ENCODE measurements at places on chromosomes 7 and 10.

DNA sequence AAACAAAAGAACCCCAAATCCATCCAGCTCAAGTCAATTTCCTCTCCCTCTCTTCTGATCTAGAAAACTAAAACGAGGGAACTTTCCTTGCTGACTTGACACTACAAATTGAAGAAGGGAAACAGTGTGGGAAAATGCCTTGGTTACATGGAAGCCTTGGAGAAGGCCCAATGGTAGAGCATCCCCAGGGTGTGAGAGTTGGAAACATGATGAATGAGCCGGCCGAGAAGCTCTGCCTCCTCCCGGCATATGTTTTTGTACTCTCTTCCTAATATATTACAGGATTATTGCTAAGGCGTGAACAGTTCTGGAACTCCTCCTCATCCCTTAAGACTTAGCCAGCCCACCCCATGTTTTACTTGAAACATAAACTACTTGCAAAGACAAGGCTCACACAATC lies 618.2 kb upstream of the MGMT start:
- no peak for DNase-seq

DNA sequence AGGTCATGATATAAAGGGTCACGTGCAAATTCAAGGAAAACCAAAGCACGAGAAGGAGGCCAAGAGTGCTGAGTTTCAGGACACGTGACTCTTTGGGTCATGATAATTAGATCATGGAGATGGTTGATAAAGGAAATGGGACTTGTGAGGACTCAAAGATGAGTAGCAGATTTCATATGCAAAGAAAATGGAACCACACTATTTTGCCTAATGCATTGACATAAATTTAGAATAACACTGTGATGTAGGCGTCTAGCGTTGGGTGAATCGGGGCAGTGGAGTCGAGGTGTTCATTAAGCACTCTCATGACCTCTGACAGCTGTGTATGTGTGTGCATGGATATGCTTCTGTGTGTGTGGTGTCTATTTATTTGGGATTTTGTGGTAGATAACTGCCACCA lies 1025.6 kb upstream of the LRRTM3 start:
- no peak for DNase-seq

GRCh38 chr10:102776779-102777456 lies 33.2 kb downstream of the WBP1L start:
- no peak for DNase-seq

DNA sequence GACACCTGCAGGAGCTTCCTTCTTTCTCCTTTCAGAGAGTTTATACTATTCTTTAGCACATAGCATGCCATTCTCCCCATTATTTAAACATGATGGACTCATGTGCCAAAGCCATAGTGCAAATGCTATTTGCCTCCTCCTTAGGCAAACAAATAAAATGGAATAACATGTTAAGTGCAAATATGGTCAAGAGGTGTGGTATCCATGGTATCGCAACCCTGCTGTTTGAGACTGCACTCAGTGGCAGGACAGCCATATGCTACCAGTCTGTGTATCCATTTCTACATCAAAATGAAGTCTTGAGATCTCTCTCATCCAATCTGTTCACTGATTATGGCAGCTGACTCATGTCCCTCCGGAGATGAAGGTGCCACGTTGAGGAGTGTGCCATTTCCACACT lies 22.8 kb downstream of the HEPACAM2 start:
- DNase-seq = no peak

DNA sequence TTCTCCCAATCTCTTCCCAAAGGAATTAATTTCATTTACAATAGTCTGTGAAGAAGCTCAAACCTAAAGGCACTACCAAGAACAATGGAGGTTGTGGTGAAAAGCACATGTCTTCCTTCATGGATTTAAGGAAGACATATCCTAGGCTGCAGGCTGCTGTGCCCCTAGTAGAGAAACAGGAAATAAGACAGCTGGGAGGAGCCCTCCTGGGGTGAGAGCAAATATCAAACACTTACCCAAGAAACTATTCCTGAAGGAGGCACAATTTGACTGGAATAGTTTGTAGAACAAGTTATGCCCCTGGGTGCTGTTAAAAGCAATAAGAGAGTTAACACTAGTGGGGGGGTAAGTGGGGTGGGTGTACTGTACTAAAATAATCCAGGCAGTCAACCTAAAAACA lies 30.1 kb downstream of the PDZD8 start:
- no peak for DNase-seq

DNA sequence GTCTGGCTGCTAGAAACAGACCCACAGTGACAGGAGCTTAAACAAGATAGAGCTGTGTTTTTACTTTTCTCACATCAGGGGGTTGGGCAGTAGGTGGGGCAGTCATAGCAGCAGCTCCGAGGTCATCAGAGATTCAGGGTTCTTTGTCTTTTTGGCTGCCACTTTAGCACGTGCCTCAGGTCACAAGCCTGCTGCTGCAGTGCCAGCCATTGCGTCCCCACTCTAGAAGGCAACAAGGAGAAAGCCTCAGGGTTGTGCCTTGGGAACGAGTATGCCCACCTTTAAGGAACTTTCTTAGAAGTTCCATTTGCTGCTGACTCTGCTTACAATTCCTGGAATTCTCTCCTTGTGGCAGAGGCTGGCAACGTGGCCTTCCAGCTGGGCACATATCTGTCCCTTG lies 660.7 kb upstream of the FOXK1 start:
- no peak for DNase-seq

DNA sequence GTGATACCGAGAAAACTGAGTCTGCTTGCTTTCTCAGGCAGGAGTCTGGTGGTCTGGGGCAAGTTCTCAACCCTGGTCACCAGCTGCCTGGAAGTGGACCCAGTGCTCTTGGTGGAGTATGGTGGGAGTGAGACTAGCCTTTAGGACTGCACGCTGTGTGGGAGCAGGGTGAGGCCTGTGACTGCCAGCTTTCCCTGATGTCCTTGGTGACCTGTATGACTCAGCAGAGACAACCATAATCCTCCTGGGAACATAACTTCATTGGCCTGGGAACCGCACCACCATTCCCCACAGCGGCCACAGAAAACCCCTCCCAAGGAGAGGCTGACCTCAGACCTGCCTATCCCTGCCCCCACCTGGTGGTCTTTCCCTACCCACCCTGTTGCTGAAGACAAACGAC lies 139.5 kb upstream of the CHRM2 start:
- DNase-seq = no peak

DNA sequence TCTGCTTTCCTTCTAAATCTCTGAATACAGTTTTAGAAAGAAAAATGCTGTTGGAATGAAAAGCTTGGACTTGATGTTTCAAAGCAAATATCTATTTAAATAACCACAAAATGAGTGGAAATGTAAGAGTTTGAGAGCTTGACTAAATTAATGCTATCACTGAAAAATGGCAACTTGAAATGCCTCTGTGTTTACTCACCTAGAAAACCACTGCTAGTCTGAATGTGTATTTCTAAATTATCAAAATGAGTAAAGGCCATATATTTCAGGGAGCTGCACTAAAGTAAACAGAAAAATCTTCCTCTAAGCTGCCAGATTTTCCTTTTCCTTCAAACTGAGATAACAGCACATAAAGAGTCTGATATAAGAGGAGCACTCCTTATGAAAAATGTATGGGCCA lies 87.9 kb downstream of the DPY19L1 start:
- DNase-seq = no peak

DNA sequence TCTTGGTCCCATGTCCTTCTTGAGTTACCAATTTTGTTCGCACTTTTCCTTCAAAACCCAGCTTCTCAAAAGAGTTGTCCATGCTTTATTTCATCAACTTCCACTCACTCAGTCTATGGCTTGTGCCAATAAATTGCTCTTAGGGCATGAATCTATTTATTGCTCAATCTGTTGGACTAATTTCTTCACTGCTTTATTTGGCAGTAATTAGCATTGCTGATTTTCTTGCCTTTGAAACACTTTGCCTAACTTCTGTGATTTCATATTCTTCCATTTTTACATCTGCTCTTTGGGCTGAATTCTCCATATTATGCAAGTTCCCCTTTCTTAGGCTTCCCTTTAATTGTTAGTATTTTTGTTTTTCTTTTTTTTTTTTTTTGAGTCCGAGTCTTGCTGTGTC lies 16.8 kb downstream of the DLD start:
- no peak for DNase-seq

DNA sequence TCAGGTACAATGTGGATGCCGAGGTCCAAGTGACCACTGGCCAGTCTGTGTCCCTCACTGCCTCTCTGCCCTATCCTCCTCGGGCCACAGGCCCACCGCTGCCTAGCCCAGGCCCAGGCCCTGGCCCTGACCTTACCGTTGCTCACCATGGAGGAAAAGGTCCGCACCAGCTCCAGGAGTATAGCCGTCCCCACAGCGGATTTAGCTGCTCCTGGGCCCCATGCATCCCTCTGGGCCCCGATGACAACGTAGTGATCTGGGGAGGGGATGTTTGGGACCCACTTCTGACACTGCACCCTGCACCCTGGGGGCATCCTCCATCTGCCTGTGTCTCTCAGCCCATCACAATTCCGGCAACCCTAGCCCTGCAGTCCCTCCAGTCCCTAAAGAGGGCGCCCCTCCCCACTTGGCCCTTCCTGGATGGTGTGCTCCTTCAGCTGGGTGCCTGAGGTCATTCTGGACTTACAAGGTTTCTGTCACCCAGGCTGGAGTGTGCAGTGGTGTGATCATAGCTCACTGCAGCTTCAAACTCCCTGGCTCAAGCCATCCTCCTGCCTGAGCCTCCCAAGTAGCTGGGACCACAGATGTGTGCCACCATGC lies 12.1 kb downstream of the TFR2 start:
- DNase-seq = no peak

DNA sequence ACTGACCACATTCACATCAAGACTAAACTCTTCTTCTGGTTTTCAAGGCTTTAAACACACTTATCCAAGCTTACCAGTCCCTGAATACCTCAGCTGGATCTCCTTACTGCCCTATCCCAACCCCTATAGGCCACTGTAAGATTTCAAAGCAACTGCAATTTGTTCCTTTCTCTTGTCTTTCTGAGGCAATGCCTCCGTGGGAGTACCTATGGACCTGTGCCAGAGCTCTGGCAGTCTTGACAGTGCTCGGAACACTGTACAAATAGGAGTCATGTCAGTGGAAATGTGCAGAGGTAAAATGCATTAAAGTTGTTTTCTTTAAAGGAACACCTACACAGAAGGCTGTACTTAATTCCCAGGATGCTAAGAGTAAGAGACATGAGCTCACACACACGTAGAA lies 124.7 kb downstream of the CNOT4 start:
- DNase-seq = no peak

DNA sequence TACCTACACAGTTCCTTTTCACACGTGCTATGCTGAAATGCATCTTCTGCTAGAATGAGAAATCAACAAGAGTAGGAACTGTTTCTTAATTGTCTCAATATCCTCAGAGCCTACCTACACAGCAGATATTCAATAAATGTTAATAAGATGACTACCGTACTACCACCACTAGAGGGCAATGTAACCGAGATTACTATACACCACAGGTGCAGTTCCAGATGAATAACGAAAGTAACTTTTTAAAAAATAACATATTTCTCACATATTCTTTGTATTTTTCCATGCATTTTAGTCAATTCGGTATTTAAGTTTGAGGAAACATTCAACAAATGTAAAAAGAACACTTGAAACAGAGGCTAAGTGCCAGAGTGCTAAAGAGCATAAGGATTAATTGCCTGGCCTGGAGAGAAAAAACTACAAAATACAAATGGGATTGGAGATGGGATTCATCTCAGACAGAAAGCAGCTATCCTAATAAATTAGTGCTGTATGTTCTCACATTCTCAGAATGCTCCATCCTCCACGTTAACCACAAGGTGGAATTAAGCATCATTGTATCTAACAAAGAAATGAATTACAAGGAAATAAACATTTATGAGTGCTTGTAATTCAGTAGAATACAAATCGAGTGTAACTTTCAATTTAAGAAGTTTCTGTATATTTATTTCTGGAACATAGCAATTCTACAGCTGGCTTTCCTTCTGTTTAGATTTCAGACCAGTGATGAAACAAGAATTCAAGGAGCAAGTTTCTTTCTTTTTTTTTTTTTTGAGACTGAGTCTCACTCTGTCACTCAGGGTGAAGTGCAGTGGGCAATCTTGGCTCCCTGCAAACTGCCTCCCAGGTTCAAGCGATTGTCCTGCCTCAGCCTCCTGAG lies 20.3 kb upstream of the HECTD2 start:
- no peak for DNase-seq

GRCh38 chr7:98562871-98563495 lies 54.1 kb upstream of the NPTX2 start:
- DNase-seq = no peak

GRCh38 chr10:33031815-33032653 lies 74.0 kb upstream of the ITGB1 start:
- no peak for DNase-seq

DNA sequence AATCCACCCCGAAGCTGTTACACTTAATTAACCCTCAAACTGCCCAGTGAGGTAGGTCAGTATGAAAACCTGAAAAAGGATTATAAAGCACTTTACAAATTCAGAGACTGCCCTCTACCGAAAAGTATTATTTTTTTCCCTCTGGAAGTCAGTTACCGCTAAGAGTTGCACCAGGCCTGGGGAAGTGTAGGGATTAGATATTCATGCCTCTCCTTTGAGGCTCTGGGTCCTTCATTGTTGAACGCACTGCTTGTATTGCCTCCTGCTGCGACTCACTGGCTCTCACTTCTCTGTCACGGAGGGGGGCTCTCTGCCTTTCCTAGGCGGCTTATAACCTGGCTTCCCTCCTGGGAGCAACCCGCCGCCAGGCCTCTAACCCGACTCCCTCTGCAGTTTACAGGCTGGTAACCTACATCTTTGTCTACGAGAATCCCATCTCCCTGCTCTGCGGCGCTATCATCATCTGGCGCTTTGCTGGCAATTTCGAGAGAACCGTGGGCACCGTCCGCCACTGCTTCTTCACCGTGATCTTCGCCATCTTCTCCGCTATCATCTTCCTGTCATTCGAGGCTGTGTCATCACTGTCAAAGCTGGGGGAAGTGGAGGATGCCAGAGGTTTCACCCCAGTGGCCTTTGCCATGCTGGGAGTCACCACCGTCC lies 2.7 kb downstream of the RHBDD2 start:
- no peak for DNase-seq

- DNase-seq = no peak
Measured at GRCh38 chr10:16441173-16441840, 4.5 kb downstream of the PTER start.

DNA sequence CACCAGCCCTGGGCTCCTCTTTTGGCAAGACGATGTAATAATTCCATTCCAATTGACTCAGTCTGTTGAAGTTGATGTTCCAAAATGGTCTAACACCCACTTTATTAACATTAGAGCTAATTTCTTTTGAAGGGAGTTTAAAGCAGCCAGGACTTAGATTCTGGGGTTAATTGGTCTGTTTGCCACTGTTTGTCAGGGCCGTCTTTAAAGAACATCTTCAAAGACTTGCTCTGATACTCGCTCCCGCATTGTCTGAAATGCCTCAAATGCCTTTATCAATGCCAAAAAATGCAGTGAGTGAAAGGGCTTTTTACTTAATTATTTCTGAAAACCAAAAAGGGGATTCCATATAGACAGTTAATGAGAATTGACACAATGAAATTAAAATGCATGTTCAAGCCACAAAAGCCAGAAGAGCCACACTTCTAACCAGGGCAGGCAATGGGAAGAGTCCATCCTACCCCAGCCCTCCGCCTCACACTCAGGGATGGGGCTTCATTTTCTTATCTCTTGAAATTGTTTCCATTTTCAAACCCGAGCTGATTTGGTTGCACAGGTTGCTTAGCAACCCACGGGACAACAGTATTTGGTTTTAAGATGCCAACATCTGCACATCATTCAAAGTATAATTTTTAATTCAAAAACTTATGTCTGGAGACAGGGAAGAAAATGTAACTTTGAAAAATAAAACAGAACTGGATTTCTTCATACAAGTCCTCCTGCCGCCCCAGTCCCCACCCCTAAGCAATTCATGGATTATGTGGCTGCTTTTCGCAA lies 163.0 kb downstream of the FGFR2 start:
- no peak for DNase-seq

All from stimulated activated CD8-positive, alpha-beta memory T cell treated with anti-CD3 and anti-CD28 coated beads, Interleukin-15, amount 100 ng/mL, for 48 hours (primary cell).